ENCODE measurements at places on chromosomes 16 and 17.

GRCh38 chr17:42547698-42548069 is 5.0 kb upstream of the HSD17B1 start:
- DNase-seq, result no peak

GRCh38 chr17:74055508-74056160 is 147.8 kb upstream of the RPL38 start:
- no peak for DNase-seq

DNA sequence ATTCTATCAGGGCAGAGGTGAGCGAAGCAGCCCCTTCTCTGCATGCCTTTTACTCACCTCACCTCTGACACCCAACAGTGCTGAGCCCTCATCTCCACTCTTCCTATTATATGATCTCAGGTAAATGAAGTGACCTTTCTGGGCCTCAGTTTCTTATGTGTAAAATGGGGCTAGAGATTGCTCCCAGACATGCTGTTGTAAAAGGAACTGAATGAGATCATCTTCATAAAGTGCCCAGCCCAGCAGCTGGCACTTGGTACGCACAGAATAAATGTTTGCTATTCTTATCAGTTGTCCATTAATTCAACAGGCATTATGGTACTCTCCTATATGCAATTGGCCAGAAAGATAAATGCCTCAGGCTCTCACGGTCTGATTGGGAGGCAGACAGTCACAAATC is 4.5 kb upstream of the GALK1 start:
- no peak for DNase-seq

DNA sequence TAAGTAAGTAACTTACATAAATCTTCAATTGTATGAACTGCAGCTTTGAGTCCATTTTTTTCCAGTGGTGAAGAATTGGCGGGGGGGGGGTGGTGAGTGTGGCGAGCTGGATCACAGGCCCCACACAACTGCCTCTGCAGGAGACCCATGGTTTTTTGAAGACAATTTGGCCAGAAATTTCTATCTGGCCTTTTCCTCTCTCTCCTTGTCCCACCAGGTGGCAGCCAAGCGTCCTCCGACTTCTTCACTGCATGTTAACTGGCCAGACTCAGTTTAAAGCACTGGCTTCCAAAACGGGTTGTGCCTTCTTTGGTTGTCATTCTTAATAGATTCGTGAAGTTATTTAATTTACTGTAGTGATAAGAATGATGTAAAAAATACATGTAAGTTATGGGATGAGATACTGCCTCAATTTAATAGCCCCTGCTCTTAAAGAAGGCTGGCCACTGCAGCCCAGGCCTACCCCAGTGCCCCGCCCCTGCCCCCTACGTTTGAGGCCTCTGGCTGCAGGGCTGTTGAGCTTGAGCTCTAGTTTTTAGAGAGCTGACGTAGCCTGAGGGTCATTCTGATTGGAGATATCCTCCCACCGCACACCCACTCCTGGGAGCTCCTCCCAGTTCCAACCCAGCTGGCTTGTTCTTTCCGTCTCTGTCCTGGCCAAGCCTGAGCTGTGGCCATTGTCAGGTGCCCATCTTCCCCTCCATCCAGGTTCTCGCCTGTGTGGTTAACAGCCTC is 36.4 kb downstream of the AKAP1 start:
- no peak for DNase-seq

- DNase-seq, result no peak
Observed at GRCh38 chr17:66714046-66715023, 120.6 kb upstream of the CACNG5 start.

- no peak for DNase-seq
Observed at GRCh38 chr17:258906-259305, 77.5 kb upstream of the DOC2B start.

- no peak for DNase-seq
Observed at GRCh38 chr16:69463876-69464275, 39.5 kb downstream of the CYB5B start.

DNA sequence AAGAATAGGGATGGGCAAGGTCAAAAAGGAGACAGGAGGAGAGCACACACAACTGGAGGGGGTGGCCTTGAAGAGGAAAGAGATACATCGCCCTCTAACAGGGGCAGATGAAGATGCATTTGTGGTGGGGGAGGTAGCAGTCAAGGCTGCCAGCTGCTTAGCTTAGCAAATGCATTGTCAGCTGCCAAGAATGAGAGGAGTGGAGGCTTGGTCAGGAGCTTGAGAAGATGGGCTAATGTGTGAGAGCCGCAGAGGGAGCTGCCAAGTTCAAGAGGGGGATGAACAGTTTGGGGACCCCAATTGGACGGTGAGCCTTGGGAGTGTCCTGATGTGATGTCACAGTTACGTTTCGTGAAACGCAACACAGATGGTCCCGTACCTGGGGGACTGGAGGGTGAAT is 28.9 kb upstream of the GNA13 start:
- peak; percentile 36 for DNase-seq

DNA sequence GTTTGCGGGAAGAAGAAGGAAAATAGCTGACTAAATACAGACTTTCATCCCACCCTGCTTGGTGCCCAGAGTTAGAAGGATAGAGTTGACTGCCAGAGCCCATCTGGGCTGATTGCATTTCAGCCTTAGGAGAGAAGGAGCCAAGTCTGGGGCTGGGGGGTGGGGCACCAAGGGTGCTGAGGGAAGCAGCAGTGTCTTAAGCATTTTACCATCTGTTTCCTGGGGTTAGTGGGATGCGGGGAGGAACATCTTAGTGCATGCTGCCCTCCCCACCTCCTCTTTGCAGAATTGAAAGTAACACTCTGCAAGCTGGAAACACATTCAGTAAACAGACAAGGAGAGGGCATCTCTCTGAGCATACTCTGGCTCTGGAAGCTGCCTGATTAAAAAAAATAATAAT is 1.5 kb upstream of the ARL5C start:
- no peak for DNase-seq

- DNase-seq, result no peak
Observed at GRCh38 chr16:16118337-16118736, 105.0 kb downstream of the ABCC6 start.

GRCh38 chr16:71460236-71460635 is 1.8 kb downstream of the ZNF23 start:
- no peak for DNase-seq

DNA sequence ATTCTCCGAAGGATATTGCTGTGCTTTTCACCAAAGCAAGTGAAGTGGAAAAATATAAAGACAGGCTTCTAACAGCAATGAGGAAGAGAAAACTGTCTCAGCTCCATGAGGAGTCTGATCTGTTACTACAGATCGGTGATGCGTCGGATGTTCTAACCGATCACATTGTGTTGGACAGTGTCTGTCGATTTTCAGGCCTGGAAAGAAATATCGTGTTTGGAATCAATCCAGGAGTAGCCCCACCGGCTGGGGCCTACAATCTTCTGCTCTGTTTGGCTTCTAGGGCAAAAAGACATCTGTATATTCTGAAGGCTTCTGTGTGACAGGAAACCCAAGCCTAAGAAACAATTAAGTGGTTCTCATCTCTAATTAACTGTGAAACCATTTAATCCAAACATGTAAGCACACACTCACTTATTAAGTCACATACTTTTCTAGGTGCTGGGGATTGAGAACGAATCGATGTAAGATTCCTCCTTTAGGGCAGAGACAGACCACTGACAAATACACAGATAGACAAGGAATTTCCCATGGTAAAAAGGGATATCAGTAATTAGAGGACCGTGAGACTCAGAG is 22.8 kb downstream of the SLFN5 start:
- no peak for DNase-seq

DNA sequence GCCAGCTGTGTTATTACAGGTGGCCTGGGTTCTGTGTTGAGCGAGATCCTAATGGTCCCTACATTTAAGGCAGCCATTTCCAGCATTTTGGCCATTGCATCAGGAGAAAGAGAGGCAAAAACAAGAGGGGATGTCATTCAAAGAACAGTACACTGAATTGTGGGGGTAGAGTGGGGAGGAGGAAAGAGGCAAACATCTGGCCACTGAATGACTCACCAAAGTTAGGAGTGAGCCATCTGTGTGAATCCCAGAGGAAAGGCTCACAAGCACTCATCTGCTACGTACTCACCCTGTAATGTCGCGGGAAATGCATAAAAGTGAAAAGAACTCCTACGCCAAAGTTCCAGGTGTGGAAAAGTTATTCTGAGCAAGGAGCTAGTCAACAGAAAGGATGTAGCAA is 16.7 kb downstream of the KRABD2 start:
- DNase-seq, result no peak

DNA sequence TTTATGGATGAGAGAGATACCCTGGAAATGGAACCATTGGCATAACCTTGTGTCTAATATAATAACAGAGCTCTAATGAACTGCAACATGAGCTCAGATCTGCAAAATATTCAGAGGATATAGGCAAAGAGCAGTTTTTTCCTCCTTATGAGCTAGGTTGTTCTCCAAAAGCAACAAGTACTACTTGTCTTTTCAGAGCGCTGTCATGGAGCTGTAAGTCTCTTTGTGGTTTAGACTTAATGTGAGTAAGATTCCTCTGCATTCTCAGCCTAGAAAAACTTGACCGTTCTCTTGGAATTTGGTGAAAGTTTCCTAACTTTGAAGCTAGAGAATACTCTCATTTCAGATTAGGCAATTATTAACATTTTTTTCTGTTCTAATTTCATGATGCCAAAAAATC is 85.2 kb downstream of the FTO start:
- no peak for DNase-seq

GRCh38 chr16:67504031-67505021 is 21.0 kb upstream of the AGRP start:
- peak; percentile 69 for DNase-seq

DNA sequence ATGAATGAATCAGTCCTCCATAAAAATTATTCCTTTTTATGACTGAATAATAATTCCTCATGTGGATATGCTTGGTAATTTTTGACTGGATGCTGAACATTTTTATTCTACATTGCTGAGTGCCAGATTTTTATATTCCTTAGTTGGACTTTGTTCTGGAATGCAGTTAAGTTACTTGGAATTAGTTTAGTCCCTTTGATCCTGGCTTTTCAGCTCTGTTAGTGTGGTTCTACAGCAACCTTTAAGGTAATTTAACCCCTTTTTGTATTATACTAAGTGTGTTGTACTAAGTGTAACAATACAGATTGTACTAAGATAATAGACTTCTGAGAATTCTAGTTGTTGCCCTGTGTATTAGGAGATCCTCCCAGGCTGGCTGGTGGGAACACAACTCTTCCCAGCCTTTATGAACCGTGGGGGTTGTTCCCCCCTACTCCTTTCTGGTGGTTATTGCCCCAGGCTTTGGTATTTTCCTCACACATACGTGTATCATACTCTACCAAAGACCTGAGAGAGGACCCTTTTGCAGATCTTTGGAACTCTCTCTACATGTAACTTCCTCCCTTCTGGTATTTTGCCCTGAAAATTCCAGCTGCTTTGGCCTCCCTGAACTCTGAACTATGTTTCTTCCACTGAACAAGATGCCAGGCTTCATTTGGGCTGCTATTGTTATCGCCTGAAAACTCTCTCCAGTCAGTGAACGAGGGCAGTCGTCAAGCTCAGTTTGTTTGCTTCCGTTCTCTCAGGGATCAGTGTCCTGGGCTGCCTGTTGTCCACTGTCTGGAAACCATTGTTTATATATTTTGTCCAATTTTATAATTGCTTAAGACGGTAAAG is 30.5 kb downstream of the TANGO6 start:
- DNase-seq, result no peak

DNA sequence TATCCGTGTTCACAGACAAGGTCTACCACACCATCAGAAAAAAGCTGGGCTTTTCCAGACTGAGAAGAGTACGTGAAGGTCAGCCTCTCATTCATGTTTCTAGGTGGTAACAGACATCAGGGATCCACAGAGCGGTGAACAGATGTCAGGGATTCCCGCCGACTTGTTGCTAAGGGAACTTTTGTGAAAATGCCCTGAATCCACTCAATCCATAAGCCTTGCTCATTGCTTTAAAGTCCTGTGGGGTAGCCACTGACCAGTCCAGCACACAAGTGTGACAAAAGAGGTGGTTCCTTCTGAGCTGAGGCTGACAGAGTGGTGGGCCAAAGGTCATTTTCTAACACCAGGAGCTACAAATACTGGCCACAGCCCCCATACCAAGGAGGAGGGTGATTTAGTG is 5.9 kb downstream of the GAS7 start:
- no peak for DNase-seq

DNA sequence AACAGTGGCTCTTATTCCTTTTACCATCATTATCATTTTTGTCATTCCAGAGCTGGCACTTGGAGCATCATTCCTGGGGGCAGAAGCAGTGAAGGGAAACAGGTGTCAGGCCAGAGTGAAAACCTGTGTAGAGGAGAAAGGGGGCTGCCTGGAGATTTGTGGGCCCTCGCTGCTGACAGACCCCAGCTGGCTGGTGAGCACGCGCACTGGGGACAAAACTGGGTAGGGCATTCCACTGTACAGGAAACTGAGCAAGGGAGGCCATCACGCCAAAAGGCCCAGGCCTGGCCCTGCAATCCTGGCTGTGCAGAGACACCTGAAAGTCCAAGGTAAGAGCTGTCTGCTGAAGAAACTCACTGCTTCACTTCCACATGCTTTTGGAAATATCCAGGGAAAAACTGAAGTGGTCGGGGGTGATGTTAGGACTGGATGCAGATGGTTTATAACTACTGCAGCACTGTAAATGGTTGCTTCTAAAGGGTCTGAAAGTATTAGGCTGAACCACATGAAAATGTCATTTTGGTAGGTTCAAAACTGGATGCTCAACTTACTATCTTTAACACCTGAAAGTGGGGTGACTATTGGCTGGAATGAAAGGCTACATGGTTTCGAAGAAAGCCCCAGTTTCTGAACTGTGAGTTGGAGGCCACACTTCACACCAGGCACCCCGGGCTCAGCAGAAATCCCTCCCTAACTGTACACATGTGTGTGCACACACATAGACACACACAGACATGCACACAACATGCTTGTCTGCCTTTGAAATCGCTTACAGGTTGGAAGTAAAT is 225.0 kb downstream of the C16orf78 start:
- no peak for DNase-seq

DNA sequence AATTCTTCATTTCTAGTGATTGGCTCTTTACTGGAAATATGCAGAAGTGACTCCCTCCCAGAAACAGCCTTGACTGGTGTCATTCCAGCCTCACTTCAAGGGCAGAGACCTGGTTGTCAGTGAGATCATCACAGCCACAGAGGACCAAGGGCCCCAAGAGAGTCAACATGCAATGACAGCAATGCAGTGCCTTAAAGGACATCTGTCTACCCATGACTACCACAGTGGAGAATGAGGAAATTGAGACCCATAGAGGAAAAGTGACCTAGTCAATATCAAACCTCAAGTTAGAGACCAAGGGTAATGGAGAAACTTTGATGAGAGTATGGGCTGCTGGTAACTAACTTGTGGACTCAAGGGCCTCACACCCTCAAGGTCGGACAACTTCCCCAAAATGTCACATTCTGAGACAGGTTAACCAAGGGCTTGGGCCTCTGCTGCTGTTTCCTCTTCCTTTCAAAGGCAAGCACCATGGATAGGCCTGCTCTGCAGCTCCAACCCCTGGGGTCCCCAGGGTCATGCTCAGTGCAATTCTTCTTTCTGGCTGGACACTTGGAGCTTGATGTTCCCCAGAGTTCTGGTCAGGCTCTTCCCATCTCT is 11.3 kb downstream of the NOG start:
- DNase-seq, result no peak

Data from NCI-H446 (cell line).